ENCODE measurements at places on chromosomes 2 and 18.

DNA sequence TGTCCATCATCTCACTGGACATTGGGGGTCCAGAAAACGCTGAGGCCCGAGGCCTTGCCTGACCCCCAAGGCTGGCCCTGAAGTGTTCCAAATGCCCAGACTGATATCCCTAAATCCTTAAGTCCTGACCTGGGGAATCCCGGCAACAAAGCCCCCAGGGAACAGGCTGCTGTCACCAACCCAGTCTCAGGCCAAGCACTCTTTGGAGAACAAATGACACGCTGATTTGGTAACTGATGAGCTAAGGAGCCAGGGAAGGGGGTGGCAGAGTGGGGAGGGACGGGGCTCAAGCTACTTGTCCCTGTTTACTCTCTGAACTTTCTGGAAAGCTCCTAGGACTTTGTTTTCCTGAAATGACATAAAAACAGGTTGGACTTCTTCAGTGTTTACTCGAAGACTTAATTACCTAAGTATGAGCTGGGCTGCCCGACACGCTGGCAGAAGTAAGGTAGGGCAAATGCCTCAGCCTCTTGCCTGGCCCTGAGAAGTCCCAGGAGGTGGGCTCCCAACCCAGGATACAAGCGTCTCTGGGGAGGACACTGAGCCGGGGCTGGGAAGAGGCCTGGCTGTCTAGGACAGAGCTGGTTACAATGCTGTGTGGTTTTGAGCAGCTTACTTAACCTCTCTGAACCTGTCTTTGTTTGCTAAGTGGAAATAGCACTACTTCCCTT lies 105.5 kb upstream of the GLI2 start:
- peak; percentile 53 for DNase-seq

GRCh38 chr2:166343467-166343866 lies 32.3 kb downstream of the SCN9A start:
- no peak for DNase-seq

- DNase-seq: no peak
Measured at GRCh38 chr2:58215429-58215828, 25.7 kb downstream of the FANCL start.

DNA sequence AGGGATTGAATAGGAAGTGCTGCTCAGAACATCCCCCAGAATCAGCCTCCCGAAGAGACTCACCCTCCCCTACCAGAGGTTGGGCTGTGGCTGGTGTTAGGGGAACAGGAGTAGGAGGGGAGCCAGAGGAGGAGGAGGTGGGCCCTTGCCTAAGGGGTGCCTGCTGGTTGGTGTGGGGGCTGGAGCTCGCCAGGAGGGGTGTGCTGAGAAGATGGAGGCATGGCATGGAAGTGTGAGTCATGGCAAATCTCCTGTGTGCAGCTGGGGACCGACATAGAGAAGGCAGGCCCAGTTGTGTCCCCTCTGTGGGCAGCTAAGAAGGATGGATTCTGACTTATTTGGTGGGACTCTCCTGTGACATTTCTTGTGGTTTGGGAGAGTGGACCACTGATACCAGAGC lies 73.7 kb downstream of the DGKD start:
- DNase-seq: no peak
